Stimulated activated CD8-positive, alpha-beta memory T cell treated with anti-CD3 and anti-CD28 coated beads, Interleukin-15, amount 100 ng/mL, for 1 hour (primary cell): ENCODE measurements at places on chromosomes 2 and 18.

- no peak for DNase-seq
Observed at GRCh38 chr2:124026503-124026902, 1.4 kb downstream of the CNTNAP5 start.

GRCh38 chr2:121768143-121768755 is 12.8 kb downstream of the TSN start:
- DNase-seq = no peak

DNA sequence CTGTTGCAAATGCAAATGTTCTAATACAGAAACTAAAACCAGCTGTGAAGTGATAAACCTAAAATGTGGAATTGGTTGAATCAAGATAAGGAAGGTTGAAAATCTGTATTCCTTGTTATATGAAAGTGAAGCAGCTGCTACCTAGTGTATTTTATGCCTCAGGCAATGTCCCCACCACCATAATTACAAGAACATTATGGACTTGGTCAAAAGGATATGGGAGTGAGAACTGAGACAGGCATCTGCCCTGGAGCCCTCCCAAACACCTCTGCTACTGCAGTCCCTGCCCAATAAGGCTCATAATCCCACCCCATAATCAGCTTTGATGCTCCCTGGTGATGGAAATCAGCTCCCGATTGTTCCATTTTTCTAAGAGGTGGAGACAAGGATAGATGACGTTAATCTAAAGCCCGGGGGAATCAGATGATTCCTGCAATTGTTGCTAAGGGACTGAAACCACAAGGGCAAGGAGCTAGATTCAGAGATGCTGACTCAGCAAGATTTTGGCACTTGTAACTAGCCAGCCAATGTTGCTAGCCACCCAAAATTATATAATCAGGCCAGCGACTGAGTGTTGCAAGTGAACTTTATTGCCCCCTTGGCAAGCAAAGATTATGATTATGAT is 69.5 kb downstream of the EVA1A start:
- no peak for DNase-seq

DNA sequence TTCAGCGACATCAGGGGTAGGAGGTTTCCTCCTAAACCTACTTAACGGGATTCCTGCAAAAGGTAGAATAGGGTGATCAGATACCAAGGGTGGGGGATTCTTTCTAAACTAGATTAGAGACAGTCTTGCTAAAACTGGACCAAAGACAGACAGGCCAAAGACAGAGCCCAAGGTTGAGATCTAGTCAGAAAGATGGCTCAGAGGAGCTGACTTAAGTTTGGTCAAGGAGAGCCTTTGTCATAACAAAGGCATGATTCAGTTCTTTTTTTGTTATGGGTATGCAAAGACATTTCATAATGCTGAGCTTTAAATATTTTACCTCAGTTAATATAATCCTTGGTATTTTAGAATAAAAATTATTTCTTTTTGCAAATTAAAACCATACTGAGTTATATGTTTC is 17.8 kb upstream of the GPR75 start:
- DNase-seq = no peak

- no peak for DNase-seq
Observed at GRCh38 chr2:29129586-29130281, 14.5 kb downstream of the CLIP4 start.

DNA sequence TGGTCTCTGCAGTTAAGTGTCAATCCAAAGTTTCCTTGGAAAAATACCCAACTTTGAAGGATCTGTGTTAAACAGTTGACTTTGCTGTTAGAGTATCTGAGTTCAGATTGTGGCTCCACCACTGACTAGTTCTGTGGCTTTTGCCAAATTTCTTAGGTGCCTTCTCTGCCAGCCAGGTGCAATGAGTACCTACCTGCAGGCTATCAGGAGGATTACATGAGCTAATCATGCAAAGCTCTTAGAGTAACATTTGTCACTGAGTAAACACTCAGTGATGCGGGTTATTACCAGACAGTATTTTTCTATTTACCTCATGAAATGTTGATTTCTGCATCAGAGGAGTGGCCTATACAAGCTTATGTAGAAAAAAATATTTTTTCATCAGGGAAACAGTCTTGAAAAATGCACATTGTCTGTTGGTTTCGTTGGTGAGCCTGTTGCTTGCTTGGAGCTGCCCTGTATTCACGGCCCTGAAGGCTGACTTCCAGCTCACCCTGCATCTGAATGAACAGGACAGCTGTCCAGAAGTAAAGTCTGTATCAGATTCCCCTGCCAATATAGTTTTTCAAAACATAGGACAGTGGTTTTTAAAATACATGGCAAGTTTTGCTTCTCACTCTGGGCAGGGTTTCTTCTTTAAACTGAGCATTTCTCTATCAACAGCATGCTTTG is 235.1 kb downstream of the CDCA7 start:
- no peak for DNase-seq

- DNase-seq = no peak
Observed at GRCh38 chr2:1944986-1945385, 200.7 kb upstream of the PXDN start.

- no peak for DNase-seq
Observed at GRCh38 chr2:236523249-236523648, 46.4 kb upstream of the ACKR3 start.

- no peak for DNase-seq
Observed at GRCh38 chr18:34117319-34117718, 107.4 kb downstream of the NOL4 start.

DNA sequence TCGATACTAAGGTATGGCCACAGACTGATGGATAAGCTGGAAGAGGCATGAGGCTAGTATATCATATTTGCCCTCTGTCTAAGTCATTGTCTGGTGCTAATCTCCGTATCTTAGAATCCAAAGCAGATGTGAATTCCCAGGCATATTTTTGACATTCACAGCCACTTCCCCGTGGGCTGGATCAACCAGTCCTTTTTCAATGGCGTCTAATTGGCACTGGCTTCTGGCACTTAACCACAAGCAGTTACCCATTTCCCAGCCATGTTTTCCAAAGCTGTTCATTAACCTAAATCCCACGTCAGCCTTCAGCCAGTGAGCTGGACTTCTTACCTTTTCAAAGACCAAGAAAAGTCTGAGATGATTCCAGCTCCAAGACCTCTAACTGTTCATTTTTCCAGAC is 20.7 kb upstream of the ZNF407 start:
- no peak for DNase-seq
